ENCODE measurements at places on chromosomes 12 and 14.

DNA sequence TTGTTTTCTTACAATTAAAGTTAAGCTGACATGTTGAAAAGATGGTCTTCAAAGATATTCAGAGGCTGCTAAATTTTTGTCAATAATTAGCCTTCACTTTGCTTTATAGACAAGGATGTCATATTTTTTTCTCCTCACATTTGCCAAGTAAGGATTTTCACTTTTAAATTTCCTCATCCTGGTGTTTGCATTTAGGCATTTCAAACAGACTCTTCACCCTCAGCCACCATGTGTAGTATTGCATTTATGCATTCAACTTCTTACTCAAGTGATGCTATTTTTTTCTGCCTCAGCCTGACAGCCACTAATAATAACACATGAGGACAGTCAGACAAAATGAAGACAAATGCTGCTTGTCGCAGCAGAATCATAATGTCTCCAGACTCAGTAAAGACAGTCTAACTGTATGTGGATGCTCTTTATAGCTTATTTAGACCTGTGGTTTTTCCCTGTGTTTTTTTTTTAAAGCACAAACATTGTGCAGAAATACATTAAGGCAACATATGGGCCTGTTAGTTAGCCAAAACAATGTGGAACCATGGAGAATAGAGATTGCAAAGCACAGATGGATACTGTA lies 481.5 kb downstream of the NPAS3 start:
- no peak for DNase-seq

- DNase-seq: peak; percentile 26
These were observed 63.7 kb downstream of the ZNF664 start for GRCh38 chr12:124036657-124037109.

- DNase-seq: no peak
These were observed 175.2 kb downstream of the EPS8 start for GRCh38 chr12:15613981-15614380.

- DNase-seq: no peak
These were observed 232.6 kb upstream of the SRRM4 start for GRCh38 chr12:118748478-118749380.

GRCh38 chr12:76002598-76003354 lies 28.8 kb downstream of the PHLDA1 start:
- no peak for DNase-seq
